ENCODE measurements at places on chromosomes 11 and 22.

DNA sequence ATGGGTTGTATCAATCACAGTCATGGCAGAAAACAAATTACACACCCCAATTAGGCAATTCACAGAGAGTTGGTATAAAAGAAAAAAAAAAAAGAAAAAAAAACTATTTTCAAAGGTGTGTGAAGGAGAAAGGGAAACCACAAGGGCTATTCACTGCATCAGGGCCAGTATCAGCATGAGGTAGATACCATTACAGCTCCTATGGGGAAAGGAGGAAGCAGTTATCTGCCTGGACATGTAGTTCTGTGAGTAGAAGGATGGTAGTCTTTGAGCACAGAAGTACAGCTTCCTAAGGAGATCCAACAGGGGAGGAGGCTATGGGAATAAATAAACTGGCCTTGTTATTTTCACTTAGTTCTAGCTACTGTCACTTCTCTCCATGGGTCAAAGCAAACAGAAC lies 746.1 kb downstream of the LUZP2 start:
- DNase-seq = no peak

GRCh38 chr11:117230286-117230961 lies 1.4 kb downstream of the PCSK7 start:
- no peak for DNase-seq

DNA sequence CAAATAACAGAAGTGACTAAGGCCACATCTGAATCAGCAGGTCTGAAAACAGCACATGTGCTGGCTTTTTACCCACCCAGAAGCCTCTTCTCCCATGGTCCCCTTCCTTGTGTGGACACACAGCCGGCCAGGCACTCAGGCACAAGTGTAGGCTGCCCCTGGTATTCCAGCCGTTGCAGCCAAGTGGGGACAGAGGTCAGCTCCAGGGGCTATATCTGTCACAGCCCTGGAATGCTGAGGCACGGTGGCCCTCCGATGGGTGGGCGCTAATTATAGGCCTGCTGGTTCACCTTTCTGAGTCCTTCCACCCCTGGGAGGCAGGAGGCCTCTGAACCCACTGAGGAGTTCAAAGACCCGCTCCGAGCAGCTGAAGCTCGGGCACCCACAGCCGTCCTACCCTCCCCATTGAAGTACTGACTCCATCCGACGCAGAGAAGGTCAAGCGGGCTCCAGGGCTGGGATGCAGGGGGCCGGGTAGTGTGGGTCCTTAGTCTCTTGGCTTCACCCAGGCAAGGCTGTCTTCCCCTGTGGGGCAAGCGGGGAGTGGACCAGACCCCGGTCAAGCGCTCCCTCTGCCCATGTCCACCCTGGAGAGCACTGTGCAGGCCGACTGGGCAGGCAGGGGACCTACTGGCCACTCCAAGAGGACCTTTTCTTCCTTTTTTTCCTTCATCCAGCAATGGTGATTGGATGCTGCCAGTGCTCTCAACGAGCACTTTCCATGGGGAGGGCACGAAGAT lies 14.3 kb downstream of the FGF3 start:
- no peak for DNase-seq

- no peak for DNase-seq
Observed at GRCh38 chr11:130813638-130814037, 102.6 kb downstream of the SNX19 start.

- DNase-seq = peak; percentile 94
Observed at GRCh38 chr11:65382033-65382803, at the start of gene SLC25A45. Gene SLC25A45, minus strand, starts transcription at chr11:65382646. Its CDS starts 695 bp downstream, at chr11:65381951.

GRCh38 chr11:17521106-17521900 lies 22.9 kb downstream of the USH1C start:
- DNase-seq = no peak

DNA sequence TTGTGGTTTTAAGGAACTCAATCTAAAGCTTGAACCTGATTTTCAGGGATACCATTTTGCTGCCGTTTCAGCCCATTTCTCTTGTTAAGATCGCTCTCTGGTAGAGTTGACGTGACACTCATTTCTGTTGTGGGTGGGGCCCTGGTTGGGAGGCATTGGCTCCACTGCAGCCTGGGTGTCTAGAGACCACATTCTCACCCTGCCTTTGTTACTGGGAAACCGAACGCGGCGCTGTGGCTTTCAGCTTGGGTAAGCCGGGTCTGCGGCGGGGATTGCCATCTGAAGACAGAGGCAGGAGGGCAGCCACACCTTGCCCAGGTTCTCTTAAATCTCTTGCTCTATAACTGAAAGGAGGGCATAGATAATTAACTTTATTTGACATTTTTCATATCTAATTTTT lies 3.2 kb downstream of the EHF start:
- no peak for DNase-seq

GRCh38 chr11:76241243-76242000 lies 35.1 kb upstream of the WNT11 start:
- DNase-seq = no peak

DNA sequence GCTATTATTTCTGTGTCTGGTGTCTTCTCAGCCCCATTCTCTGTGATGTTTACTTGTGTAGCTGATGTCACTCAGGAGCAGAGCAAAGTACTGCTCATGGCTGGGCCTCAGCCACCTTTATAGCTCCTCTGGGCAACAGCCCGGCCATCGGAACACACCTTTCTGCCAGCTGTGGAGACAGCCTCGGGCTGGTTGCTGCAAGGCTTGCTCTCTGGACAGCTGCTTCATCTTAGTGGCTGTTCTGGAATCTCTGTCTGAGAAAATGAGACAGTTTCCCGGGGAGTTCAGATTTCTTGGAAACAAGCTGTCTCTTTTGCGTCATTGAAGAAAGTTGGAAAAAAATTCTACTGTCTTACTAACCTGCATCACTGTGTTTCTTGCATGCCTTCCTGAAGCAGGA lies 20.0 kb downstream of the THY1 start:
- DNase-seq = no peak

GRCh38 chr11:45110562-45110961 lies 35.9 kb upstream of the PRDM11 start:
- DNase-seq = no peak

DNA sequence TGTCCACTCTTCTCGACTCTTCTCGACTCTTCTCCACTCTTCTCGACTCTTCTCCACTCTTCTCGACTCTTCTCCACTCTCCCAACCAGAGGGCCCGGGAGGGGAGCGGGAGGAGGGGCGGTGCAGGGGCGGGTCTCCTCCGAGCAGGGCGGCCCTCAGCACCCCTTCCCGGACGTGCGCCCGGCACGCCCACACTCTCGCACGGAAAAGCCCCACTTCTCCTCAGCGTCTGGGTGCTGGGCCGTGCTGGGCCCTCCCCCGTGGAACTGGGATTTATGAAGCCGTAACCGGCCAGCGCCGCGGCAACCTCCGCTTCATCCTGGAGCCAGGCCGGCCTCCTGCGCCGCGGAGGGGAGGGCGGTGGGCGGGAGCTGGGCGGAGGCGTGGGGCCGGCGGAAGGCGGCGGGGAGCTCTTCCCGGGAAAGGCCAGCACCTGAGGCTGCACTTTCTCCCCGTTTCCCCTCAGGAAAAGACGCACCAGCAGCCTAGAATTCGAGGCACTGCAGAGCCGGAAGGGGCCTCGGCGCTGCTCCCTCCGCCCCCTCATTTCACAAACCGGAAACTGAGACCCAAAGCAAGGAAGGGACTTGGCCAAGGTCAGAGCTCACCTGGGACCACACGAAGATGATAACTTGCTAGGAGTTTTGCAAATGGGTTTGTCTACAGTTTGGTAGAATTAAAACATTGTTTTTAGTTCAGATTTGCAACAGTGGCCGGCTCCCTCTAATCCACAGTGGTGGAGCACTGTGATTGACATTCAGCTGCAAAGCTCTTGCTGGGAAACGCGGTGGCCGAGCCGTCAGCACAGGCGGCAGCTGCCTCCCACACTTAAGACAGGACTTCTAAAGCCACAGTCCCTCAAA lies 31.6 kb upstream of the JAM3 start:
- peak; percentile 55 for DNase-seq

- DNase-seq = no peak
Observed at GRCh38 chr11:114953039-114953438, 274.7 kb downstream of the NXPE2 start.

GRCh38 chr11:121112498-121113455 lies 11.7 kb downstream of the TECTA start:
- no peak for DNase-seq

DNA sequence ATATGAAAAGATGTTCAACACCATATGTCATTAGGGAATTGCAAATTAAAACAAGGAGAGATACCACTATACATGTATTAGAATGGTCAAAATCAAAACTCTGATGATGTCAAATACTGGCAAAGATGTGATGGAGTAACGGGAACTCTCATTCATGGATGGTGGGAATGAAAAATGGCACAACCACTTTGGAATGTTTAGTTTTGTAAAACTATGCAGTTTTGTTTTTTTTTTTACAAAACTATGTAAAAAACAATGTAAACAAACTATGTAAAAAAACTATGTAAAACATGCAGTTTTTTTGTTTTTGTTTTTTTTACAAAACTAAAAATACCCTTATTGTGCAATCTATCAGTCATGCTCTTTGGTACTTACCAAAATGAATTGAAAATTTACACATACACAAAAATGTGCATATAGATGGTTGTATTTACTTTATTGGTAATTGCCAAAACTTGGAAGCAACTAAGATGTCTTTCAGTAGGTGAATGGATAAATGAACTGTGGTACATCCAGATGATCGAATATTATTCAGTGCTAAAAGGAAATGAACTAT lies 5.0 kb upstream of the USP47 start:
- DNase-seq = no peak

GRCh38 chr11:35735903-35736302 lies 73.3 kb downstream of the TRIM44 start:
- DNase-seq = no peak

DNA sequence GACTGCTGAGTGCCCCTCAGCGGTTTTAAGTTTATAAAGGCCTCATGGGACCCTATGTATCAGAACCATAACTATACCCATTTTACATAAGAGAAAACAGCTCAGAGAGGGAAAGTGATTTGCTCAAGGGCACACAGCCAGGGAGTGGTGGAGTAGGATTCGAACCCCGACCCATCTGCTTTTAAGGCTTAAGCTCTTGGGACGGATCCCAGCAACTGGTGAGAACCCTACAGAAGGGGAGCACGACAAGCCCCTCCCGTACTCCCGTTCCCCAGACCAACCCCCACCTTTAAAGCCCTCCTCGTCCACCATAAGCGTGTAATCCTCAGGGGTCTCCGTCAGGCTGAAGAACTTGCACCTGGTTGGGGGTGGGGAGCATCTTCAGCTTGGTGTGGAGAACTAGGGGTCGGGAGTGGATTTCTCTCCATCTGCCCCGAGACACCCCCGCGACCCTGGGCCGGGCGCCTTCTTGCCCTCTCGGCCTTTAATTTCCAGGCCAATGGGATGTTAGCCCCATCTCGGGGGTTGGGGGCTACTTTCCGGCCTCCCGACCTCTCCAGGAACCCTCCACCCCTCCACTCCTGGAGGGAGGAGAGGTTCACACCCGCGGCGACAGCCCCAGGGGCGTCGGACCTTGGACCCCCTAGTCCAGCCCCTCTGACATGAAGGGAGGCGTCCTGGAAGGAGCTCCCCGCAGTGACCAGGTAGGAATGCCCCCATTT lies 725 bp downstream of the CASTOR1 start:
- no peak for DNase-seq

DNA sequence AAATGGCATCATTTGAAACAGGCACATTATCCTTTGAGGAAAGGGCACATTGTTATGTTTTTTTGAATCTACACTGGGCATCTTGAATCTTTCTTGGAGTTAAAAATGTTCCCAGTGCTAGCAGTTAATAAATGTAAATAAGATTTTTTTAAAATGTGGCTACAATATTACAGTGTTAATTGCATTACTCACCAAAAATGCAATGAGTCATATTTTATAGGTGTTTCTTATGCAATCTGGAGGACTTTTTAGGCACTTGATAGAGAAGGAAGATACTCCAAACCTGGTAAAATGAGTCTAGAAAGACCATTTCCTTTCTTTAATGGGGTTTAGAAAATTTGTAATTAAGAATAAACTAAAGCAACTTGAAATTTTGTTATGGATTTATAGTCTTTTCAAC lies 238.0 kb downstream of the METTL15 start:
- DNase-seq = no peak

DNA sequence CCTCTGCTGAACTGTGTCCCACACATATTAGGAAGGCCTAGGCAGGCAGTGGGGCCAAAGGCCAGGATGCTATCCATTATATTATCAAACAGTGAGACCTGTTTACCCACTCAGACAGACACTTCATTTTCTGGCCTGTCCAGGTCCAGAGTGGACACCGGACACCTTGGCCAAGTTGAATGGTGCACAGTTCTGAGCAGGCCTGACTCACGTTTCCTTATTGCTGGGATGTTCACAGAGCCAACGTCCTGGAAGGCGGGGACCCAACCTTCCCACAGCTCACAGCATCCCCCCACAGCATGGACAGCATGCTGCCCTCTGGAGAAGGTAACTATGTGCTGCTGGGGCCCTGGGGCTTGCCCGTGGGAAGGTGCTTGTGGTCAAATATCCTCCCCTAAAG lies 86.6 kb downstream of the BTBD10 start:
- no peak for DNase-seq

GRCh38 chr11:79956061-79956460 lies 515.2 kb upstream of the TENM4 start:
- DNase-seq = no peak

Measured in naive thymus-derived CD8-positive, alpha-beta T cell (primary cell).